ENCODE measurements at places on chromosomes 3 and 15. TPM values are rescaled to one million over a fixed set of nuclear protein-coding genes. Genes with fewer than 3 reads are reported as not detected.
A peak's percentile ranks its signal among the peaks of the same experiment; 100 is the strongest.

- H3K4me3 ChIP-seq = no peak overlapping the region
- no peaks in the 10 kb centered on the region for H3K27me3 ChIP-seq
- peaks cover 62% of the 10 kb centered on the region for H3K4me1 ChIP-seq
Observed at GRCh38 chr15:89754361-89755154, 3.5 kb upstream of the MESP1 start.

GRCh38 chr15:69908590-69909420, 188.9 kb downstream of the TLE3 start:
- H3K4me3 ChIP-seq = no peak overlapping the region
- no peaks in the 10 kb centered on the region for H3K36me3 ChIP-seq
- H3K27ac ChIP-seq = no peak overlapping the region
- H3K4me1 ChIP-seq = peaks cover 22% of the 10 kb centered on the region
- no peaks in the 10 kb centered on the region for H3K27me3 ChIP-seq

DNA sequence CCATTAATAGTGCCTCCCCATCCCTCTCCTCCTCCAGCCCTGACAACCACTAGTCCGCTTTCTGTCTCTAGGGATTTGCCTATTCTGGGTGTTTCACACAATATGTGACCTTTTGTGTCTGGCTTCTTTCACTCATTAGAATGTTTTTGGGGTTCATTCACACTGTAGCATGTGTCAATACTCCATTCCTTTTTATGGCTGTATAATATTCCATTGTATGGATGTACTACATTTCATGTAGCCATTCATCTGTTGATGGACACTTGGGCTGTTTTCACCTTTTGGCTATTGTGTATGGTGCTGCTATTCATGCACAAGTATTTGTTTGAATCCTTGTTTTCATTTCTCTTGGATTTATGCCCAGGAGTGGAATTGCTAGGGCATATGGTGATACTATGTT, 16.5 kb downstream of the GRK7 start:
- no peaks in the 10 kb centered on the region for H3K27me3 ChIP-seq
- H3K4me1 ChIP-seq = no peaks in the 10 kb centered on the region
- no peak overlapping the region for H3K27ac ChIP-seq
- no peak overlapping the region for H3K4me3 ChIP-seq
- H3K36me3 ChIP-seq = no peaks in the 10 kb centered on the region

DNA sequence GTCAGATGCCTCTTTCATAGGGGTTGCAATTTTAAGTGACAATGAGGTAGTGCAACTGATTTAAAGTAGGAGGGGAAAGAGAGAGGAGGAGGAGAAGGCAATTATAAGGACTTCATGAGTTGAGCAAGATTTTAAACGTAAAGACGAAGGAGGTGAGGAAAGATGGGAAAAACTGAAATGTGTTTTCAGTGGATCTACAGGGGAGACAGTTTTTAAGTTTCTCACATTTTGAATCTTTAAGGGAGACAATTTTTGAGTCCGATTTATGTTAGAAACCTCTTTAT, 68.7 kb upstream of the LIMD1 start:
- no peak overlapping the region for H3K4me3 ChIP-seq
- no peaks in the 10 kb centered on the region for H3K27me3 ChIP-seq
- no peak overlapping the region for H3K27ac ChIP-seq

DNA sequence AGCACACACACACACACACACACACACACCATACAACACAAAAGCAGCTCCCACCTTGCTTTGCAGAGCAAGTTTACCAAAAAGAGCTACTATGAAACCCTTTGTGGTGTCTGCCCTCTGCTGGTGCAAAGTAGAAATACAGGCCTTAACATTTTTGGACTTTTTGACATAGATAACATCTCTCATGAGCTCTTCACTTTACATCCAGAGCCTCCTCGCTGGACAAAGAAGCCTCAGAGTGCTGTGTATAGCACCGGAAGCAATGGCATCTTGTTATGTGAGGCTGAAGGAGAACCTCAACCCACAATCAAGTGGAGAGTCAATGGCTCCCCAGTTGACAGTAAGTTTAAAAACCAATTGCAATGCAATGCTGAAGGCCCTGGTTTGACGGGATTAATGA, 157.9 kb downstream of the CHL1 start:
- no peak for DNase-seq
- no peaks in the 10 kb centered on the region for H3K27me3 ChIP-seq
- no peaks in the 10 kb centered on the region for H3K36me3 ChIP-seq

DNA sequence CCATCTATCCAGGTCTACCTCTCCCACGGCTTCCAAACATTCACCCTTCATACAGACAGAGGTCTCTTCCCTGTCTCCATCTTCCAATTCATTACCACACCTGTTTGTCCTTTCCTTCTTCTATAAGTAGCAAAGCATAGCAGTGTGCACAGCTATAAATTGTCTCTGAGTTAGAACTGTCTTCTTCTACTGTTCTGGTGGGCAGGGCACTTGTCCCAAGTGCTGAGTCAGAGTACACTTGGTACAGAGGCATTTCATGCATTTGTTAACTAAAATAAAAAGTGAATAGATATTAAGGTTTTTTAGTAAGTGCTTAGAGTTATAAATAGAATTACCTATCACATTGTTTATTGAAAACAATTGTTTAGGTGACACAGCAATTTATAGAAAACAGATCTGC, 150.1 kb upstream of the CCDC54 start:
- no peaks in the 10 kb centered on the region for H3K36me3 ChIP-seq
- H3K4me1 ChIP-seq = peaks cover 19% of the 10 kb centered on the region
- DNase-seq = no peak
- H3K27ac ChIP-seq = no peak overlapping the region
- H3K27me3 ChIP-seq = no peaks in the 10 kb centered on the region

DNA sequence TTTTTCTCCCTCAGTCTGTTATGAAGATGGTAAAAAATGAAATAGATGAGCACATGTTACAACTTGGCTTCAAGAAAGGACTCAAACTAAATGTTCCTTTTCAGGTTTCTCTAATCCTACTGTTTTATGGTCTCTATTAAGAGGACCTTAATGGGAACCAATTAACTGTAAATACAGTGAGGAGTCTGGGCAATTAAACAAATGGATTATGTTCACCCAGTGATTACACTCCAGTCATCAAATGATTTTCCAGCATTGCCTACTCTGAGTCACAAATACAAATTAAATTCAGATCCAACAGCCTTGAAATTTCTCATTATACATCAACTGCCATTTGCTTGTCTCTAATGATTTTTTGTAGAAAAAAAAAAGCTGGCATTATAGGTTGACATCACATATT, 129.2 kb downstream of the NEK10 start:
- no peaks in the 10 kb centered on the region for H3K4me1 ChIP-seq
- H3K27ac ChIP-seq = no peak overlapping the region
- no peak for DNase-seq
- no peaks in the 10 kb centered on the region for H3K36me3 ChIP-seq
- H3K4me3 ChIP-seq = no peak overlapping the region

DNA sequence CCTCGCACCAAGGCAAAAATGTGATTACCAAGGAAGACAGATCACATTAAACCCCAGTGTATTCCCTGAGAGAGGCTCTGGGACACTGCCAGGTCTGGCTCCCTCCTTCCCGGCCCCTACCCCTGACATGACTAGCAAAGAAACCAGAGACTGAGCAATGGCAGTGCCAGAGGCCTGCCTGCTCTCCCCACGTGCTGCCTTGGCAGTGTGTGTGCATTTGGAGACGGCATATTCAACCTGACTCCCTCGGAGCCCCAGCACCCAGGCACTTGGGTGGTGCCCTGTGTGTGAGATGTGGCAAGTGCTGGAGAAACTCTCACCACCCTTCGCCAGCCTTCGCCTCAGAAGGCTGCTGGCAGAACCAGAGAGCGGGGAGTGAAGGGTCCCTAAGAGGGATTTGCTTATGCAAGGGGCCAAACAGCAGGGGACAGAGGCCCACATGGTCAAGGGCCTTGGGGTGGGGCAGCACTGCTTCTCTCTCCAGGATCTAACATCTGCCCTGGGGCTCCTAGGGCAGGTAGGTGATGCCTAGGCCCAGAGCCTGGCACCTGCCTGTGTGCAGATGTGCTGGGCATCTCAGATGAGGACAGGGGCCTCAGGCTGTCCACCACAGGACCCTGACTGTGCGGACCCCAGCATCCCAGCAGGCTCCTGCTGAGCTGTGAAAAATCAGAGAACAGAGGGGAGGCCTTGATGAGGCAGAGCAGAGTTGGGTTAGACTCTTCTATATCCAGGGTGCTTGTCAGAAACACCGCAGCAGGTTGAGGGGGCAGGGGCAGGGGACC, 23.6 kb upstream of the PLXNA1 start:
- H3K4me1 ChIP-seq = peaks cover 33% of the 10 kb centered on the region
- peak overlapping the region; percentile 35 for H3K27ac ChIP-seq
- no peak for DNase-seq
- no peaks in the 10 kb centered on the region for H3K27me3 ChIP-seq
- no peaks in the 10 kb centered on the region for H3K36me3 ChIP-seq

GRCh38 chr3:71503525-71504249, 79.8 kb downstream of the FOXP1 start:
- H3K4me3 ChIP-seq = peak overlapping the region; percentile 50
- DNase-seq = peak; percentile 52
- no peaks in the 10 kb centered on the region for H3K27me3 ChIP-seq
- peaks cover 22% of the 10 kb centered on the region for H3K4me1 ChIP-seq
- H3K27ac ChIP-seq = peak overlapping the region; percentile 89

DNA sequence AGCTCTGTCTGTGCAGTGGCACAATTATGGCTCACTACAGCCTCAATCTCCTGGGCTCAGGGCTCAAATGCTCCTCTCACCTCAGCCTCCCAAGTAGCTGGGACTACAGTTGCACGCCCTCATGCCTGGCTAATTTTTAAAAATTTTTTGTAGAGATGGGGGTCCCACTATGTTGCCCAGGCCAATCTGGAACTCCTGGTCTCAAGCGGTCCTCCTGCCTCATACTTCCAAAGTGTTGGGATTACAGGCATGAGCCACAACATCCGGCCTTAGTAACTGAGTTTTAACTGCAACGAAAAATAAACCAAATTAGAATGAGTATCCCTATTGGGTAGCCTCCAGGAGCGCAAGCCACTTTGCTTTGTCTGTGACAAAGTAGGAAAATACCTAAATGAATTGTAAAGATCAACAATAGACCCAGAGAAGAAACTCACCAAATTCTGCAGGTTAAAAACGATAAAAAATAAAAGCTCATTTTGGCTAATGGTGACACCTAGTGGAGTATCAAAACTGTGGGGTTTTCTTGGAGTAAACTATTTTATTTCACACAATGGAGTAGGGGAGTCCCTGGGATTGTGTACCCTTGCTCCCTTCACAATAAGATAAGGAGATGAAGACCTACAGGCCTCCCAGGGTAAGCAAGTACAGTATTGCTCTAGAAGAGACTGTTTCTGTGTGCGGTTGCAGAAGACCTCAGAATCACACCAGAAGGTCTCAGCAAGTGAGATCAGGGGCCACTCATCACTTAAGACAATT, 21.0 kb upstream of the CA12 start:
- H3K36me3 ChIP-seq = no peaks in the 10 kb centered on the region
- H3K27ac ChIP-seq = no peak overlapping the region
- H3K27me3 ChIP-seq = no peaks in the 10 kb centered on the region

- H3K4me1 ChIP-seq = peaks cover 20% of the 10 kb centered on the region
- no peaks in the 10 kb centered on the region for H3K27me3 ChIP-seq
- no peak overlapping the region for H3K4me3 ChIP-seq
- no peak overlapping the region for H3K27ac ChIP-seq
- peaks cover 62% of the 10 kb centered on the region for H3K36me3 ChIP-seq
Observed at GRCh38 chr3:58164906-58165821, 45.6 kb downstream of the DNASE1L3 start.

DNA sequence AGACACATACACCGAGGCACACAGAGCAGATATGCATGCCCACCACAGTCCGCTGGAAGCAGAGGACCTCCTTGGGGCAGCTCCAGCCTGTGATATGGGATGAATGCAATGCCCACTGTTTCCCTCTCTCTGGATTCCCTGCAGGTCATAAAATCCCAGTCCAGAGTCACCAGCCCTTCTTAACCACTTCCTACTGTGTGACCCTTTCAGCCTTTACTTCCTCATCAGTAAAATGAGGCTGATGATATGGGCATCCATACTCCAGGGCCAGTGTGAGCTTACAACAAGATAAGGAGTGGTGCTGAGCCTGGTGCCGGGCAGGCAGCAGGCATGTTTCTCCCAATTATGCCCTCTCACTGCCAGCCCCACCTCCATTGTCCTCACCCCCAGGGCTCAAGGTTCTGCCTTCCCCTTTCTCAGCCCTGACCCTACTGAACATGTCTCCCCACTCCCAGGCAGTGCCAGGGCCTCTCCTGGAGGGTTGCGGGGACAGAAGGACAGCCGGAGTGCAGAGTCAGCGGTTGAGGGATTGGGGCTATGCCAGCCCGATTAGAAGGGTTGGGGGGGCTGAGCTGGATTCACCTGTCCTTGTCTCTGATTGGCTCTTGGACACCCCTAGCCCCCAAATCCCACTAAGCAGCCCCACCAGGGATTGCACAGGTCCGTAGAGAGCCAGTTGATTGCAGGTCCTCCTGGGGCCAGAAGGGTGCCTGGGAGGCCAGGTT, at the start of gene GNAT1:
Gene GNAT1, plus strand, starts transcription at position 675 of the 725 bp plus-strand sequence. CDS start 116 bp downstream, outside the sequence.
- no peak within 1 kb of the TSS for H3K27ac ChIP-seq
- no peaks in the 10 kb centered on the region for H3K27me3 ChIP-seq
- no peak within 1 kb of the TSS for H3K4me3 ChIP-seq
- 0 out of 2 replicates have a peak, but pooled peaks cover 7% of the 10 kb centered on the region for H3K4me1 ChIP-seq
- no peaks in the 10 kb centered on the region for H3K36me3 ChIP-seq
- no peak for DNase-seq

DNA sequence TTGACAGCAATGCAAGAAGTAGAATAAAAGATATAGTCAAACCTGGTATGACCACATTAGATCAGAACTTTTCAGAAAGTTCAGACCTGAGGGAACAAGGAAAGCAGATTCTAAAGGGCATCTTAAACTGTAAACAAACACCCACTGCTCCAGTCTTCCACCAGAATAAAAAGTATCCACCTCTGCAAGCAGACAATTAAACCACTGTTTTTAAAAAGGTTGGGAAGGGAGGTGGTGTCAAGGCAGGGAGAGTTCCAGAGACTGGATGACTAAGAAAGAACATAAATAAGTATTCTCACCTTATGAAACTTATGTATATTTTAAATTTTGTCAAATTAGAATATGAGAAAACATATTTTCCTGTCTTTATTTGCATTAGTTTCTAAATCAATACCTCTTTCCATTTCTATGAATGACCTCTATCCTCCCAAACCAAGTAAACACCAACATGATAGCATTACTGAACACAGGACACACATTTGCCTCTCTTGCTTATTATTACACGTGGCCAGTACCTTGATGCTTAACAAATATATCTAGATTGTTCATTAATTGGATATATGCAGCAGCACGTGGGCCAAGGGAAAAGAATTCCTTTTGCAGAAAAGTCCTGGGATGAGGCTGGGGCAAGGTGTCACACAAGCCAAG, 31.6 kb downstream of the PIK3CB start:
- no peaks in the 10 kb centered on the region for H3K36me3 ChIP-seq
- H3K27ac ChIP-seq = no peak overlapping the region
- no peaks in the 10 kb centered on the region for H3K4me1 ChIP-seq
- no peak overlapping the region for H3K4me3 ChIP-seq
- DNase-seq = no peak

- no peaks in the 10 kb centered on the region for H3K27me3 ChIP-seq
- no peaks in the 10 kb centered on the region for H3K36me3 ChIP-seq
- no peak for DNase-seq
Observed at GRCh38 chr3:45355351-45355750, 33.0 kb upstream of the LARS2 start.

- H3K4me1 ChIP-seq = no peaks in the 10 kb centered on the region
- no peaks in the 10 kb centered on the region for H3K36me3 ChIP-seq
- H3K27ac ChIP-seq = no peak overlapping the region
- DNase-seq = no peak
- H3K4me3 ChIP-seq = no peak overlapping the region
Observed at GRCh38 chr3:138962854-138963560, 16.0 kb downstream of the FOXL2NB start.

Gene PIERCE2
- total RNA-seq = 1.2 TPM

Gene PRICKLE2
- total RNA-seq = 7.9 TPM

Gene PARP9
- total RNA-seq = 15.0 TPM

Gene EPHA3
- total RNA-seq = not detected
